ENCODE measurements at places on chromosomes 13 and 19.

DNA sequence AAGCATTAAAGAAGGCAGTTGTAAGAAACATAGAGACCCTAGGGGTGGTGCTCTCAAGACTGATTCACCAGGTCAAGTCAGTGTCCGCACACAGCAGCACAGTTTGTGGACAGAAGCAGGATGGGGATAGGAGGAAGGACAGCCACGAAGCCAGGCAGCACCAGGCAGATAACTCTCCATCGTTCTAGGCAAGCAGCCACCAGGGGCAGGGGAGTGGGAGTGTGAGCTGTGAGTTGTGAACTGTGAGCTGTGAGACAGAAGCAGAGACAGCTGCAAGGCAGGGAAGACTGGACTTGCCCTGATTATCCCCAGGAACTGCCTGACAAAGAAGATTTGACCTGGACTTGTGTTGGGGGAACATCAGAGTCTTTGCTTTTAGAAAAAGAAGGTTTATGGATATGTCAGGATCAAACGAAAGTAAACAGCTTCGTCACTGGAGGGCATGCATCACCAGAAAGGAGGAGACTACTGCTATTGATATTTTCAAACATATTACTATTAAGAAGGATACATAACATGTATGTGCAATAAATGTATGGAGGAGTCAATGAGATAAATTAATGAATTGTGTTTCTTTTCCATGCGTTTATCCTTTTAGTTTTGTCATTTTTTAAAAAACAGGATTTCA lies 286.1 kb downstream of the IRS2 start:
- DNase-seq, result no peak

DNA sequence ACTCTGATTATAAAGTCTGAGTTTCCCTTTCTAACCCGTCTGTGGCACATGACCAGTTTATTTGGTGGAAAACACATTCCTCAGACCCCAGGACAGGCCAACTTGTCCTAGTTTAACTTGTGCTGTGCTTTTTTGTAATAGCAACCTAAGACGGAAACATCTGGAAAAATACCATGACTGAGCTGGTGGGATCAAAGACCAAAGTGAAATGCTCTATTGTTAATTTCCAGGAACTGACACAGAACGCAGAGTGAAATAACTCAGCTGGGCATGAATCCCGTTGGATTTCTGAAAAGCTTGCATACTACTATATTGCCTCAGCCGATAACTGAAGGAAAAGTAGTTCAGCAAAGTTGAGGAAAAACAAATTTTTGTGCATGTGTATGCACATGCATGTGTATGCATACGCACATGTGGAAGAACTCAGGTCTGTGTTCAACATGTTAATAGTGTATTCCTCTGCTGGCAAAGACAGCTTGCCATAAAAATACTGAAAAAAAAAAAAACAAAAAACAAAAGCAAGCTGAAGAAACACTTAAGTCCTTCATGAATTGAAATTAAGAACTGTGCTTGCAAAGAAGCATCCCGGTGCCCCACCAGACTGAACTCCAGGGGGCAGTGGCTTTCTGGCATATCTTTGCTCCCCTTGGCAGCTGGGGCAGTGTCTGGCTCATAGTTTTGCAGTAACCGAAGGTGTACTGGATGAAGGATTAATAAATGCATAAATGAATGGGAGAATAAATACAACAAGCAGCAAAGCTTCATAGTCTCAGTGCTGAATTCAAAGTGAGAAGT lies 187.8 kb downstream of the LHFPL6 start:
- DNase-seq, result no peak

DNA sequence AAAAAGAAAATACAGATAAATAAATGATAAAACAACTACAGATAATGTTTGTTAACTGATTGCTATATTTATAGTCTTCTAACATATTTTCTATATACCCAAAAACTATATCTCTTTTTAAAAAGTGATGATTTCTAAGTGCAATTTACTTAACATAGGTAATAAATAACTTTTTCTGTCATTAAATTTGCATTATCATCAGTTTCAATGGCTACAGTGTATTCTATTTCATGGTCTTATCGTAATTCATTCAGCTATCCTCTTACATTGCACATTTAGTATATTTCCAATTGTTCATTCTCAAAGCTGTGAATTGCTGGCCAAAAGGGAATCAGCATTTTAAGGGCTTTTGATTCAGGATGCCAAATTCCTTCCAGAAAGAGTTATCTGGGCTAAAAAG lies 3.6 kb downstream of the ZNF180 start:
- DNase-seq, result no peak

DNA sequence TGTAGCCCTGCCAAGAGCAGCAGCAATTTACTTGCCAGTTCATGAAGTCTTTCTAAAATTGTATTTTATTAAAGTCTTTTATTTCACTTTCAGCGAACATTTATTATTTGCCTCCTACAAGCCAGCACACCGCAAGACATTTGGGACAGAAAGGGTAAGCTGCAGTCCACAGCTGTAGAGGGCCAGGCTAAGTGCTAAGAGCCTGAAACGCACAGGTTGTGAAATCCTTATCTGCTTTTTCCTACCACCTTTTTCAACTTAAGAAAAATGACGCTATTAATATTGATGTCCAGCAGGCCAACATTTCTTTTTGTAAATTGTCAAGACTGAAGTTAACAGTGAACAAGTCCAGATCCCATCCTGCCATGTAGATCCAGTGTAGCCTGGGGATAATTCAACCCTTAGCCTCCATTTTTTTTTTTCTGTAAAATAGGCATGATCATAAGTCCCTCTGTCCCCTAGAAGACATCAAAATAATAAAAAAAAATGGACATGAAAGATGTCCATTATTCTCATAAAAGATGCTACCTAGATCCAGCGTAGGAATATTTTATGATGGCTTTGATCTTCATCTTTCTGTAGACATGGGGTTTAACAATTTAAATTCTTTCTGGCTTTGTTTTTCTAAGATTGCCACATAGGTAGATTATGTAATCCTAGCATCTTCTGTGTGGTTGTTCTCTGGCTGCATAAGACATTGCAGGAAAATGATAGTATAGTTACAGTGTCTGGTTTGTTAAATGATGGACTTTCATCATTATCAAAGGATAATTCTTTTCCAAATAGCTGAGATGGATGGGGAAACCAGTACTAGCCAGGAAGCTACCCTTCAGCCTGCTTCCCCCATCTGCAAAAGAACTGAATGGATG lies 128.4 kb downstream of the SHISA2 start:
- DNase-seq, result no peak

DNA sequence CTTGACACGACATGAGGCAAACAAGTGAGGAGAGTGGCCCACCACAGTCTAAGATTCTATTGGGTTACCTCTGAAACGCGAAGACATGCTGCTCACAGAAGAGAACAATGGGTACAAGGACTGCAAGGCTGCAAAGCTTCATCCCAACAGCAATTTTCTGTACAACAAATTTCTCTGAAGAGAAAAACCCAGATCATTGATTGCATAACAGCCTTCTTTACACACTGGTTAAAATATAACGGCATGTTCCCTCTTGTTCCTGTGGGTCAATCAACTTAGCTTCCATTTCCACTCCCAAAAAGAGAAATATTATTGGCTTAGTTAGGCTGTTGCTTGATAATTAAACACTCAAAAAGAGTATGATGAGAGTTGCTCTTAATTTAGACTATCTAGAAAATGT lies at the start of gene CPB2:
Gene CPB2 (minus strand): TSS at position 166 of the 400 bp plus-strand sequence. CDS start 24 bp downstream, at position 142.
- no peak for DNase-seq

- no peak for DNase-seq
Observed at GRCh38 chr19:5397804-5398692, 57.2 kb upstream of the ZNRF4 start.

DNA sequence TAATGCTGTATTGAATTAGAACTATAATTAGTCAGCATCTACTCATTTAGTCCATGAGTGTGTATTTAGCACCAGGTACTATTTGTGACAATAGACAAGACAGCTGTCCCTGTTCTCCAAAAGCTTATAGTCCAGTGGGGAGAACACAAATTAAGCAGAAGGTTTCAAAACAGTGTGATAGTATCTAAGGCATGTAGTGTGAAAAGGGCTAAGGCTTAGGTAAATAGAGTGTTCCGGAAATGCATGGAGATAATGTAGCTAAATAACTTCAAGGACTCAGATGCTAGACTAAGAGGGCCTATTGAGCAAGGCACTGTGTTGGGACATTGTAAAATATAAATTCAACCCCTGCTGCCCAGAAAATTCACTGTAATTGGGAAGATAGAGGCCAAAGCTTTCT lies 144.1 kb upstream of the MIR17HG start:
- DNase-seq, result no peak

GRCh38 chr13:49791315-49791710 lies 1.2 kb downstream of the KPNA3 start:
- peak; percentile 7 for DNase-seq

DNA sequence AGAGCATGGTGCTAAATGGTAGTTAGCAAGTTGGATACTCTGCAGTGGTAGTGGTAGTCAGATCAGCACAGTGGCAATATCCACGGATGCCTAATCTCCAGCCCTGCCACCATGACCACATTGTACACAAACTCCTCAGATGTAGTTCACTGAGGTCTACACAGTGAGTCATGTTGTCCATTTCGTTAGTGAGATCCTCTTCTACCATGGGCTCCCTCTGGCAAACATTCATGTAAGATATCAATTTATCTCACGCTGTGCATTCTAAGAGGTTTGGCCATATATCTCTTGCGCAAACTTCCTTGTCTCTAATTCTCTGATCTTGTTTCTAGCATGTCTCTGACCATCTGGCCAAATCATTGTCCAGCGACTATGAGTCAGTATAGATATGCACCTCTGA lies 58.2 kb downstream of the POLR1D start:
- DNase-seq, result no peak

- DNase-seq, result no peak
Observed at GRCh38 chr13:21671620-21672286, 880 bp downstream of the FGF9 start.

- no peak for DNase-seq
Observed at GRCh38 chr13:80038371-80038770, 302.6 kb downstream of the SPRY2 start.

DNA sequence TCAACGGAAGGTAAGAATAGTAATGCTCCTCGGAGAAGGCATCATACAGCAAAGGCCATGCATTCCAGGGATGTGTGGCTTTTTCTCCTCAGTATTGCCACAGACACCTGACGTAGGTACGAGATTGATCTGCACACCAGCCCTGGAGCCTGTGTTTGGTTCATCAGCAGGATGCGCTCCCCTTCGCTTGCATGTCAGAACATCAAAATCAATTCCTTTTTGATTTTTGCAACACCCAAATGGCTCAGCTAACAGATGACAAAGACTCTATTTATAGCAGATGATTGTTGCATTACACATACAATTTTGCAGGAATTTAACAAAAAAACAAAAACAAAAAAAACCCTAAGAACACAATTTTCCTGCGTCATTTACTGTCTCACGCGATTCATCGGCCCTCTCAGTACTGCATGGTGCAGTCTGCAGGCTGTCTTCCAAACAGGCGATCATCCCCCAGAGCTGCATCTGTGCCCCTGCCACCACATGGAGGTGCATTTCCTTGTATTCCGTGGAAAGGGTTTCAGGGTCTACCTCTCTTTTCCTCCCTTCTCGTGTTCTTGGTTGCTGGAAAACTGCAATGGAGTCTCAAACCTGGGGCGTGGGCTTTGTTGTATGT lies 207.3 kb downstream of the TEX29 start:
- no peak for DNase-seq

GRCh38 chr13:36509369-36509768 lies 77.1 kb downstream of the CCNA1 start:
- DNase-seq, result no peak

DNA sequence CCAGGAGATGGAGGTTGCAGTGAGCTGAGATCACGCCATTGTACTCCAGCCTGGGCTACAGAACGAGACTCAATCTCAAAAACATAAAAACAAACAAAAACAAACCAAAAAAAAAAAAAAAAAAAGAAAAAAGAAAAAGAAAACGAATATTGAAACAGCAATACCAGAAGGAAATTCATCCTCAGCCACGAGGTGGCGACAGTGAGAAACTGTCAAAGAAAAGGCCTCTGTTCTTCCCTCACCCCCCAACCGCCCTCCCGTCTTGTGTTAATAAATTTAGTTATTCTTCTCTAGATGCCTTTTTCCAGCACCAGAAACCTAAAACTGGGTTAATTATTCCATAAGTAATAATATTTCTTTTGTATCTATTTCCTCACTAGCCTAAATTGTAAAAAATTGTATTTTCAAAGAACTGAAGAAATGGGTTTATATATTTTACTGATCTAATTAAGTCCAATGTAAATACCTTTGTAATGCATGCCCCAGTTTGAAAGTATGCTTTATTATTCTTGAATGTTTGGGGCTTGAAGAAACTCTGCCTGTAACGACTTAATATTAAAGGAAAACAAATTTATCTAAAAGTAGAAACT lies 38.6 kb downstream of the LIG4 start:
- DNase-seq, result peak; percentile 11

GRCh38 chr13:24228852-24229458 lies 68.4 kb downstream of the SPATA13 start:
- no peak for DNase-seq

- no peak for DNase-seq
Observed at GRCh38 chr13:40428354-40428753, 238.1 kb downstream of the FOXO1 start.

DNA sequence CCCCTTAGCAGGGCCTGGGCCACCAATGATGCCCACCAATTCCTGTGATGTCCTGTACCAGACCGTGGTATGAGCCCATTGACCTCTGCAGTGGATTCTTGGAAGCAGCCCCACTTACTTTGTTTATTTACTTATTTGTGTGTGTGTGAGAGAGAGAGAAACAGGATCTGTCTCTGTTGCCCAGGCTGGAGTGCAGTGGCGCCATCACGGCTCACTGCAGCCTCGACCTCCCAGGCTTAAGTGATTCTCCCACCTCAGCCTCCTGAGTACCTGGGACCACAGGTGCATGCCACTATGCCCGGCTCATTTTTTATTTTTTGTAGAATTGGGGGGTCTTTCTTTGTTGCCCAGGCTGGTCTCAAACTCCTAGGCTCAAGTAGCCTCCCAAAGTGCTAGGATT lies 13.0 kb downstream of the MYO9B start:
- no peak for DNase-seq

- no peak for DNase-seq
Observed at GRCh38 chr13:32594157-32594738, 8.0 kb downstream of the PDS5B start.

DNA sequence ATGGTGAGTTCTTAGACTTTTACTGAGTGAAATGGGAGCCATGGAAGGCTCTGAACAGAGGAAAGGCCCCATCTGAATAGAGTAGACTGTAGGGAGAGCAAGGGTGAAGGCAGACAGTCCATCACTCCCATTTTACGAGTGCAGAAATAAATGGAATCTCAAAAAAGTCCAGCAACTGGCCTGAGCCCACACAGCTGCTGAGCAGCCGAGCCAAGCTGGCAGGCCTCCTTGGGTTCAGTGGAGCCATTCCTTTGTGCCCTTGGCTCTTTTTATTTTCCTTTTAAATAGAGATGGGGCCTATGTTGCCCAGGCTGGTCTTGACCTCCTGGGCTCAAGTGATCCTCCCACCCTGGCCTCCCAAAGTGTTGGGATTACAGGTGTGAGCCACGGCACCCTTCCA lies 1.0 kb upstream of the MYH14 start:
- DNase-seq, result no peak

DNA sequence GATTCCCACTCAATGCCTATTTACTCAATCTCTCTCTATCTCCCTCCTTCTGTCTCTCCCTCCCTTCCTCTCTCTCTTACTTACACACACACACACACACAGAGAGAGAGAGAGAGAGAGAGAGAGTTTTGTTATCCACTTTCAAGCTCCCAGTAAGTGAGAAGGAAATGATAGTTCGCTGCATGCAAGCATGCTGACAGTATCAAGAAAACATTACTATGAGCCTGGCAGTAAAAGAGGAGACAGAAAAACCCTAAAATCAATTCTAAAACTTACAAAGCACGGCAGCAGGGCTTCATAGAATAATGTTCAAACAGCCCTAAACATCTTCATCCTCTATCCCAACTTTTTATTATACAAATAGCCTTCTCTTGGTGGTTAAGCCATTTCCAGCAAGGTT lies 171.9 kb downstream of the FOXO1 start:
- no peak for DNase-seq
